ENCODE measurements at places on chromosomes 16 and 17.

DNA sequence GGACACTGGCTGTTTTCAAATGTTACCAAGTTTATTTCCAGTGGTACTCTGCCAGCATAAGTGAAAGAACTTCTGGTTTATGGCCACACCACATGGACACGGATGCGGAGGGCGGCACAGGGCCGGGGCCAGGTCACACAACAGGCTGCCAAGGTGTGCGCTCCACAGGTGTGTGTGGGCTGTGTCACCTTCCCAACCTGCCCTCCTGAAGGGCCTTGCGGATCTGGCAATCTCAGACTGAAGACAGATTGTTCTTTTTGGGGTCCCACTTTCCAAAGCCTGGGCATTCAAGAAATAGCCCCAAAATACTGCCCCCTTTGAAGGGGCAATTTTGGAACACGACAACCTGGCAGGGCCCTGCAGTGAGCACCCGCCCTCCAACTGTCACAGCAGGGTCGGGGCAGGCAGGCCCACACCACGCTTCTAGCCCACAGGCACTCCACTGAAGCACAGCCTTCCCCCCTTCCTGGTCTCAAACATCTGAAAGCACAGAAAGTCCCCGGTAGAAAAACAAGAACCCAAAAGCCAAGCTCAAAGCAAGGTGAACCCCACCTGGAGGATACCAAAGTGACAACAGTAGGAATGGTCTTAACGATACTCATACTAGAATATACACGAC is 3.5 kb downstream of the CSNK1D start:
- DNase-seq: no peak

GRCh38 chr17:76383546-76384221 is 725 bp upstream of the SPHK1 start:
- DNase-seq: peak; percentile 77

DNA sequence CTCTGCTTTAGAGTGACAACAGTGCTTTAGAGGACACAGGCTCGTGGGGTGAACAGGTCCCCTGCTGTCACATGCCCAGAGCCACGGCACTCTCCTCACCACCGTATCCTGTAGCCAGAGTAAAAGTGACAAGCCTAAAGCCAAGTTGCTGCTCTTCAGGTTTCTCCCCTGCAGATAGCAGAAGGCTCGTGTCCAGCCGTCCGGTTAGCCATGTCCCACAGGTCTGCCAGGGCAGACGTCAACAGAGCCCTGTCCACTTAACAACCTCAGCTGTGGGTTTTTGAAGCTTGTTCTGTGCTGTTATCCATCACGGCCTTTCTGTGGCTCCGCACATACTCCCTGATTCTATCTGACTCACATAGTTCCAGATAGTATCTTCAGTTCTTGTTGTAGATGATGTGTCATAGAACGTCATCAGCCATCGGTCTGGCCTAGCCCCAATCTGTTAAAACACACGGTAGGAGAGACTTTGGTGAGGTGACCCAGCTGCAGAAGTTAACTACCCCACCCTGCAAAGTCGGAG is 100.7 kb downstream of the SOCS1 start:
- peak; percentile 92 for DNase-seq

- peak; percentile 42 for DNase-seq
Observed at GRCh38 chr16:87765473-87765775, 362 bp downstream of the KLHDC4 start.

- DNase-seq: no peak
Observed at GRCh38 chr17:44940768-44941167, 6.8 kb downstream of the KIF18B start.

- no peak for DNase-seq
Observed at GRCh38 chr17:63542218-63542545, 8.1 kb upstream of the DCAF7 start.

GRCh38 chr17:74446551-74447500 is 14.9 kb downstream of the GPRC5C start:
- DNase-seq: no peak

DNA sequence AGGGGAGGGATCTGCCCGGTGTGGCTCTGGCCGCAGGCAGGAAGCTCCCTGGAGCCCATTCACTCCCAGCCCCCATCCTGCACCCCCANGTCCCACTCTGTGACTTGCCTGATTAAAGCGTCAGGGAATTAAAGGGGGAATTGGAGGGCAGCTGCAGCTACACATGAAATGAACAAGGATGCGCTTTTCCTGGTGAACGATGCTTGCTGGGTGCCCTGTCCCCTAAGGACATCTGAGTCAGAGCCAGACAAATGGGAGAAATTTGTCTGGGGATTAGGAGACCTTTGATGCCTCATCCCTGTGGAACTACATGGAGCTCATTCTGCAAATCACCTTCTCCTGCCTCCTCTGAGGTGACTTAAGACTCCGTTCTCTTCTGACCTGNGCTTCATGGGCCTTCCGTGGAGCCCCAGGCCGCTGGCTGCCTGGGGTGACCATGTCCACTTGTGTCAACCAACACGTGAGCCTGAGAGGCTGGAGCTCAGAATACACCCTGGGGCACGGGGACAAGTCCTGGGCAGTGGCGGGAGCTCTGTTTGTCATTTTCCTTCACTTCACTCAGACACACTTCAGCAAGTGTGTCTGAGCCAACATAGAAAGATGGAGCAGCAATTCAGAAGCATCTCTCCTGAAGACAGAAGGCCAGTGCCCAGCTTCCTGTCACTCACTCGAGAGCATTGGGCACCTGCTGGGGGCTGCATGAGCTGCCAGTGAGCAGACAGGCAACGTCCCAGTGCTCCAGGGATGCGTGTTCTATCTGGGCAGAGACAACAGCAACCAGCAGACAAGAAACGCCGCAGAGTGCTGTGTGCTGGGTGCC is 54.1 kb downstream of the METRNL start:
- DNase-seq: peak; percentile 84

- DNase-seq: no peak
Observed at GRCh38 chr16:66190411-66190810, 176.1 kb upstream of the CDH5 start.

DNA sequence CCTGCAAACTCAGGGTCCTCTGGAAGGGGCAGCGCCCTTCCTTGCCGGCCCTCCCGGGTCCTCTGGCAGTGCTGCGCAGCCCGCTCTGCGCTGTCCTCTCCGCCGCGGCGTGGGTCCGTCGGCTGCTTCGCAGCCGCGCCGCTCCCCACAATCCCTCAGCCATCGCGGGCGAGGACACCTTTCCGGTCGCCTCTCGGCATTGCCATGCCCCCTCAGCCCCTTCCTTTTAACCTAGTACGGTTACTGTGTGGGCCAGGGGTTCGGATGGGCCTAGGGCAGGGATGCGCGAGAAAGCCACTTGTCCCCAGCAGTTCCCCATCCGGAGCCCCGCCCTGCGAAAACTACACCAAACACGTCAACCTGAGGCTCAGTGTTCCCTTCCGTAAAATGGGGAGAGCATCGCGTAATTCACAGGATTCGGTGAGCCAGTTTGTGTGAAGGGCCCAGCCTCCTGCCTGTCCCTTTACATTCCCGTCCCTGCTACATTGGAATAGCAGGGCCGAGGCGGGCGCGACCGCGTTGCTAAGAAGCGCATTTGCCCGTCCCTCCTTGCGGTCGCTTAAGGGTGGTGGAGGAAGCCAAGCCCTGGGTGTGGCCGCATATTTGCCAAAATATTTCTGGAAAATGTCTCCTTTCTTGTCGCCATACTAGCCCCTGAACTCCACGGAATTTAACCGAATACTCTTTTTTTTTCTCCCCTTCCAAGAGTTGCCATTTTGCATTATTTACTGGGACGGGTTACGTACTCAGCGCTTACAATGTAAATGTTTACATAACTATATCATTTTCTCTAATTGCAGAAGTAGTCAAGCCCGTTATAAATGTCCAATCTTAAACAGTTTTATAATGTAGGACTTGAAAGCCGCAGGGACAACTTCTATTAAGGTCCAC is 13.2 kb downstream of the COPZ2 start:
- peak; percentile 74 for DNase-seq

Measured in ELR (cell line).